ENCODE measurements at places on chromosomes 5 and 9.

- DNase-seq = no peak
Measured at GRCh38 chr9:15576350-15577050, 23.7 kb downstream of the CCDC171 start.

DNA sequence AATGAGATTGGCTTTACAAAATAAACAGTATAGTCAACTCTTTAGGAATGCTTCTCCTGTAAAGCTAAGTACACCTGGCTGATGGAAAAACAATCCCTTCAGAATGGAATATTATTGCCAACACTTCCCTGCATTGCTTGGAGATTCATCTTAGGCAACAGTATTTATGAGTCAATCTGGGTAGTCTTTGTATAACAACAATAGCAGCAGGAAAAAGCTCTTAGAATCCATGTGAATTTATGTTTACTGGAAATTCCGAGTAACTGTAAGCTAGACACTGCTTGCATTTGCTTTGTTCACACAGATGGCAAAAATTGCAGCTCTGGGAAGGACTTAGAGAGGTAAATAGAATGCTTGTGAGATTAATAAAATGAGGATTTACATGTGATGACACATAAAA lies 101.7 kb upstream of the NTRK2 start:
- DNase-seq = no peak

DNA sequence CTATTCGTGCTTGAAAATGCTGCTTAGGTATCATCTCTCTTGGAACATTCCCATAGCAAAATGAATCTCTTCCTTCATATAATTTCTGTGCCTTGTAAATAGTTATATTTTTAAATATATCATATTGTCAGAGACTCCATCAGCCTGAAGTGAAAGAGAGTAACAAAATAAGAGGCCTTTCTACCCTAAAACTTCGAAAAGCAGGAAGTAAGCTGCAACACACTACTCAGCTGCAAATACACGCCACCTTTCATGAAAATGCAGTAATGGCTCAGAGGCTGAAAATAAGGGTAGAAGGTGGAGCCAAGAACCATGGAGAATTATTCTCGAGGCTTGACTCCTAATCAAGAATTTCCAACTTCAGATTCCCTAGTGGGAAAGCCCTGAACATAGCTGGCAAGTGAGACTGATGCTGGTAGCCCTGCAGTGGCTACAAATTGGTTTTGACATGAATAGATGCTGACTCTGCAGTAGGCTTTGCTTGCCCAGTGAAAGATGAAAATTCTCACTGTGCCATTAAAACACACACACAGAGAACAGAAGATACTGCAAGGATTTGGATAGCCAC lies 30.2 kb upstream of the PTGER4 start:
- no peak for DNase-seq

GRCh38 chr9:14768405-14769229 lies 46.1 kb upstream of the CER1 start:
- DNase-seq = peak; percentile 24

All from foreskin melanocyte (primary cell).